GM12891 (cell line): ENCODE measurements at places on chromosomes 3 and 15.

- DNase-seq, result no peak
These were observed 32.0 kb downstream of the MUC20 start for GRCh38 chr3:195752546-195753331.

- no peak for DNase-seq
These were observed 165.1 kb upstream of the STAC start for GRCh38 chr3:36215241-36215640.

GRCh38 chr3:140760324-140761075 is 82.6 kb downstream of the TRIM42 start:
- DNase-seq, result no peak

GRCh38 chr3:55042591-55042990 is 114.7 kb upstream of the LRTM1 start:
- DNase-seq, result no peak

- DNase-seq, result no peak
These were observed 58.7 kb upstream of the PLXND1 start for GRCh38 chr3:129665024-129665768.
